ENCODE measurements at places on chromosomes 7 and 10.

GRCh38 chr7:35905555-35905954, 104.7 kb downstream of the SEPTIN7 start:
- DNase-seq = no peak

- no peak for DNase-seq
Measured at GRCh38 chr10:79502561-79503309, 9.6 kb upstream of the EIF5AL1 start.

GRCh38 chr10:72322030-72322279, 32.8 kb downstream of the DNAJB12 start:
- no peak for DNase-seq

DNA sequence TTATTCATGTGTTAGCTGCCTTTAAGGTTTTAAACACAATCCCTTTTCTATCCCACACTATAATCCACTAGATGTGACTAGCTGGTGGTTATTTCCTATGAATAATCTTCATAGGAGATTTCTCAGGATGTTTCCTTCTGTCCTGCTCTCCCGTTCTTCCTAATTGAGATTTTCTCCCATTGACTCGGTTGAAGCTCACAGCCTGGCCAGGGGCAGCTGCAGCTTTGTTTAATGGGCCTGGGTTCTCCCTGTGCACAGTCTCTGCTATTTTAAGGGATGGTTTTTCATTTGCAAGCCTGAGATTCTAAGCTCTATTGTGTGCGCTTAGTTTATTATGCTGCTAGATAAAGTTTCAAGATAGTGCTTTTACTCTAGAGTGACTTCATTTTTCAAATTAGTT, 283.4 kb upstream of the AOAH start:
- no peak for DNase-seq

GRCh38 chr10:110040767-110041478, 33.1 kb downstream of the ADD3 start:
- no peak for DNase-seq

DNA sequence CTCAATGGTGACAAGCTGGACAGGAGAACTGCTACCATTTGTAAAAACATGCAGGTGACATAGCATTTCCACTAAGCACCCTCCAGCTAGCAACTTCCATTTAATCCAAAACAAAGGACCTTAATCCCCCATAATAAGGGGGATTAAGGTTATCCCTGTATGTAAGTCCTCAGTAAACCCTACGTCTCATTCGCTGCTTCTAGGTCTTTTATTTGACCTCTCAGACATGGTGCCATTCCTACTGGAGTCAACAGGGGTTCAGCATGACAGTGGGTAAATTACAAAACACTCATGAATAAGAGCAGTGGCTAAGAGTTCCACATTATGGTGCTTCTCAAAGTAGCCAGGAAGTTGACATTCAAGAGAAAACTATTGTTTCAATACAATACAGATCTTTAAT, 121.8 kb upstream of the CAV2 start:
- no peak for DNase-seq

- DNase-seq = no peak
Measured at GRCh38 chr10:132497063-132497680, 40.4 kb upstream of the INPP5A start.

- DNase-seq = no peak
Measured at GRCh38 chr10:95330966-95331453, 40.2 kb upstream of the PDLIM1 start.

DNA sequence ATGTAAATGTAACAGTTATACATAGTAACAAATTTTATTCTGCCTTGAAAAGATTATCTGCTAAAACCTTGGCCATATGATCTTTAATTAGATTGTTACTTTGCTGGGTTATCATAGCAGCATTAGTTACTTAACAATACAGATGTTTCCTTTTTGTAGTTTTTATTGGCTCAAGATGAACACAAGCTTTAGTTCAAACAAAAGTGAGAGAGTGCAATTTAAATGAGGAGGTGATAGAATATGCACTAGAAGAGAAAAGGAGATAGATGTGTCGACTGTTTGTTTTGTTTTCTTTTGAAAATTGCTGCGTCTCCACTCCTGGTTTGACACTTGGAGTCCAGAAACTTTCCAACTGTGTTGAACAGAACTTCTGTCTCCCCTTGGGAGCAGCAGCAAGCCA, 91.4 kb upstream of the CAV2 start:
- DNase-seq = no peak

GRCh38 chr7:44505595-44505994, 15.1 kb upstream of the NUDCD3 start:
- DNase-seq = no peak

GRCh38 chr7:113561446-113561845, 357.4 kb downstream of the PPP1R3A start:
- no peak for DNase-seq

- DNase-seq = no peak
Measured at GRCh38 chr7:31890198-31890597, 180.0 kb downstream of the PDE1C start.

DNA sequence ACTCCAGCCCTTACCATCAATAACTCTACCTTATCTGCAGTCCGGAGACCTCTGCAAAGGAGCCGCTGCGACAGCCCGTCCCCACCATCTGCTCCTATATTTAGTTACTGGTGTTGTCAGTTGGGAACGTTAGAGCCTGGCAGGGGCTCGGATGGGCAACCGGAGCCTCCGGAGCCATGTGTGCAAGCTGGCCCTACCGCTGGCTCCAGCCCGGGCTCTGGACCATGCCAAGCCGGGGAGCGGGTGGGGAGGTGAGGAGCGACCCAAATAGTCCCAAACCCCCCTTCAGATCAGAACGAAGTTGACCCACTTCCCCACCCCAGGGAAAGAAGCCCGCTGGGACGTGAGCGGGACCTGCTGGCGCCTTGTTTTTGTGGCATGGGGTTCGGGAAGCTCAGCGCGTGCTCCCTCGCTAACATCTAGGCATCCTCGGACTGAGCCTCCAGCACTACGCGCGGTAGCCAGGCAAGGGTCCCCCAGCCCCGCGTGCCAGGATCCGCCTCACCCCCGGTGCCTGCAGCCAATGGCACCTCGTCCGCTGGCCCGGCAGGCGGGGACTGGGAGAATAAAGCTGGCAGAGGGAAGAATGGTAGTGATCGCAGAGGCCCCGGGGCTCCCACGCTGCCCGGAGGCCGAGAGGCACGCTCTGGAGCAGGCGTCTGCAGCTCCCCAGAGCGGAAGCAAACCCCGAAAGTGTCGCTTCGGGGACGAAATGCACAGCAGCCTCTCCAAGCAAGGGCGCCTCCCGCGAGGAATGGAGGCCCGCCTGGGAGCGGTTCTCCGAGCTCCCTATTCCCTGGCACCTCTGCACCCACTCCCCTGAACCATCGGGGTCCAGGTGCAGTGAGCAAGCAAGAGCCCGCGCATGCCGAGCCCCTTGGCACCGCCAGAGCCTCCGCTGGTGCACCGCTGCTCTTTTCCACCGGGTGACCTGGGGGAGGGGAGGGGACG, 679 bp downstream of the LRRC20 start:
- no peak for DNase-seq

DNA sequence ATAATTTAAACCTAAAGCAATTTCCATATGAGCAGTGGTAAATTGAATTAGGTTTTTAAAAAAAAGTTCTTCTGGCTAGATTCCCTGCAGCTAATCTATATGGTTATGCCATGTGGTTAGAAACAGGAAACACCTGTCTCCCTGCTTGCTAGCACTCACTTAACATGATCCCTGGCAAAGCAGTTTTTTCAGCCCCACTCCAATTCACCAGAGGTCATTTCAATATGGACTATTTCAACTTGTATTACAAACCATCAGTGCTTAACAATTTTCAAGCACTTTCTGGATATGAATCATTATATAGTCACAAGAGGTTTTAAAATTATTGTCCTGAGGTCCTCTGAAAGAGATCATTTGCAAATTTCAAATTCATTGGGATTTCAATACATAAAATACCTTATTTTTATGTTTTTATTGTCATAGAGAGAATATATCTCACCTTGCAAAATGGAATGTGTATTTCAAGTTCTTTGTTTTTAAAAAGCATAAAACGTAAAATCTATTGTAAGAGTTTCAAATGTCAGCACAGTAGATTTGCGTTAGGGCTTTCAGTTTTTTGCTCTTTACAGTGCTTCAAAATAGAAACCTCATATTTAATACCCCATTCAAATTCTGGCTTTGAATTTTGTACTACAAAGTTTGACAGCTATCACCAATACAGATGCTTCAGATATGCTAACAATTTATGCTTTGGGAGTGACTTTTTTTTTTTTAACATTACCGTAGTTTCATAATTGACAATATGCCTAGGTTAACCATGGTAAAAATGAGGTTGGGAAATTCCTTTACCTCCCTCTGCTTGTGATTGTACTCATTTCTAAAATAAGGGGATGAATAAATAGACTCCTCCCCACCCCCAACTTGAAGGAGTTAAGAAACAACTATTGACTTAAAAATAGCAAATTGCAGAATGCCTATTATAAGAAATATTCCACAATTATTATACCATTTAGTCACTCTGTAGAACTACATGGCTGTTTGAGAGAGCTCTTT, 117.5 kb upstream of the HGF start:
- no peak for DNase-seq

- DNase-seq = no peak
Measured at GRCh38 chr7:153607354-153607753, 444.8 kb upstream of the DPP6 start.
